ENCODE measurements at places on chromosomes 16 and 17. TPM values are rescaled to one million over a fixed set of nuclear protein-coding genes. Genes with fewer than 3 reads are reported as not detected.

Gene RPS6KB1
- 44.7 TPM for total RNA-seq

Gene CDRT4
- not detected for total RNA-seq

Gene VEZF1
- total RNA-seq = 60.8 TPM

DNA sequence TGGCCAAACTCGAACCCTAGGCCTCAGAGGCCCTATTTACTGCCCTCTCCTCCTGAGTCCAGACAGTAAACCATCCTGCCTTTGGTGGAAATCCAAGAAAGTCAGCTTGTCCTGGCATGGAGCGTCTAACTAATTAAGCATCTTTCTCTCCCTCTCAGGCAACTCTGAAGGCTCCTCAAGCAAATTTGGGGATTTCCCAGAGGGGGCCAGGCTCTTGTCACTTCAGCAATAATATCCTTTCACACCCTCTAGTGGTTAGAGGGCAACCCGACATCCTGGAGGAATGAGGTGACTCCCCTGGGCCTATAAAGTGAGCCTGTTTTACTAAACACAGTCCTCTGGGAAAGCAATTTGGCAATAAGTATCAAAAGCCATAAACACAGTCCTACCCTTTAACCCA, 60.4 kb downstream of the NOG start:
- DNase-seq = peak; percentile 72

DNA sequence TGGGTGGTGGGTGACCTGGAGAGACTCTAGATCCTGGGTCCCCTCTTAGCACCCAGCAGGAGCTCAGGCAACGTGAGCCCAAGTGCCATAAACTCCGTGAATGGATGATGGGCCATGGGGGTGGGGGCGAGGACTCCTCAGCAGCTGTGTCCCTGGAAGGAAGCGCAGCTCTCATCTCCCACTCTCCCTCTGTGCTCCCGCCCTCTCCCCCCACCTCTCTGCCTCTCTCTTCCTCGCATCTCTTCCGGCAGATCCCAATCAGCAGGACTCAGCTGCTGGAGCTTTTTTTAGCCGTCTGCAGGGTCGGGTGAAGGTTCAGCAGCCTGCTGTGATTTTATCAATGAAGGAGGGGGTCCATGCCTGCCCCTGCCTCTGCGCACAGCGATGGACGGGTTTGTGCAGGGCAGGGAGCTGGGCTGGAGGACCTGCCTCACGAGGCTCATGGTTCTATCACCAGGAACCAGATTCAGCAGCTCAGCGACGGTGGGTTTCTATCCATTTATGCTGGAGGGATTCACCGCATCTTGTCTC, 8.3 kb downstream of the CCR7 start:
- DNase-seq = peak; percentile 83

DNA sequence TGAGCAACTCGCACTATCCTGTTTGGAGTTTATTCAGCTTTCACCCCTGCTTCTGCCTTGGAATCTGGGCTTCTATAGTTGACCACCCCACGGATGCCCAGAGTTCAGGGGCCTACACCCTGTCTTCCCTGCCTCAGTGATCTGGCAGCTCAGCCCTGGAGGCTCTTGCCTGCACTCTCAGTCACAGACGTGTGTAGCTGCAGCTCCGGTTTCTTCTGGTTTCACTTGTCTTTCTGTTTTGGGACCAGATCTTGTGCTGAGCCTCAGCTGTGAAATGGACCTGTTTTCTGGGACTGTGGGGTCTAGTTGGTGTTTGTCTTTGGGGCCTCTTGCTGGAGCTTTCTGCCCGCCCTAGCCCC, 5.8 kb downstream of the GPT2 start:
- DNase-seq = no peak

GRCh38 chr17:73976676-73977521, 226.6 kb upstream of the RPL38 start:
- DNase-seq = peak; percentile 43
